ENCODE measurements at places on chromosomes 1 and 21. TPM values are rescaled to one million over a fixed set of nuclear protein-coding genes. Genes with fewer than 3 reads are reported as not detected.

Gene RXFP4
- total RNA-seq: not detected

Gene MMEL1
- total RNA-seq: not detected

Gene LCE1B
- not detected for total RNA-seq

Gene PRDM16
- total RNA-seq: not detected

Gene PYHIN1
- total RNA-seq: 5.2 TPM

Gene LRRIQ3
- total RNA-seq: 2.6 TPM

Gene PCSK9
- 0.08 TPM for total RNA-seq

Gene SPATA46
- not detected for total RNA-seq

Gene PGLYRP3
- not detected for total RNA-seq

Gene RHOU
- total RNA-seq: 1.6 TPM

Gene ELAPOR1
- 3.1 TPM for total RNA-seq

Gene S100A9
- total RNA-seq: not detected

Gene ARHGEF10L
- total RNA-seq: 0.08 TPM

Gene TMPRSS15
- total RNA-seq: not detected

Data from activated T-cell treated with anti-CD3 and anti-CD28 coated beads, Interleukin-2, amount 50 U/mL, for 4 hours (primary cell).